ENCODE measurements at places on chromosomes 6 and 20. TPM values are rescaled to one million over a fixed set of nuclear protein-coding genes. Genes with fewer than 3 reads are reported as not detected.
A peak's percentile ranks its signal among the peaks of the same experiment; 100 is the strongest.

DNA sequence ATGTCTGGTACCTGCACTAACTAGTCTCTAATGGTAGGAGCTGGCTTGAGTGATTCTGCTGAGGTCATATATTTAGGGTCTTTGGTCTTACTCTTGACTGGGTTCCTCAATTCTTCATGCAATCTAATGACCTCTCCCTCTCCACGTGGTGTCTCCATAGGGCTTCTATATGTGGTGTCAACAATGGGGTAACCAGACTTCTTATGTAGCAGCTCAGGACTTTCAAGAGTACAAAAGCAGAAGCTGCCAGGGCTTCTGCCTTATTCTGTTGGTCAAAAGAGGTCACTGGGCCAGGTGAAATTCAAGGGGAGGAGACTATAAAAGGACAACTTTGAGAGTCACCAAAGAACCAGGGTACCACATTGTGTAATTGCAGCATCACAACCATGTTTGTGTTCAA is 54.3 kb downstream of the NUS1 start:
- no peak for DNase-seq

GRCh38 chr20:46332373-46333160 is 24.3 kb upstream of the CDH22 start:
- DNase-seq: no peak

DNA sequence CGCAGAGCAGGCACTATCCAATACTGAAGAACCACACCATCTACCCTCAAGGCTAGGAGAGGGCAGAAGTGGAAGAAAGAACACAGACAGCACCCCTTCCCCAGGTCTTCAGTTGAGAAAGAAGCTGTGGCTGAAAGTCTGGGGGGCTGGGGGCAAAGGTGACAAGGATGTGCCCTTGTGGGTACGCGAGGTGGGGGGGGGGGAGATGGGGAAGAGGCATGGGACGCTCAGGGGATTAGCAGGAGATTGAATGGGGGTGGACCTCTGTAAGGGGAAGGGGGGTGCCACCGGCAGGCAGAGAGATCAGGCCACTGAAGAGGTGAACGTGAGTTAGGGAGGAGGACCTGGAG is 1.1 kb downstream of the B4GALT5 start:
- DNase-seq: no peak

GRCh38 chr20:48384147-48384818 is 443.5 kb downstream of the PREX1 start:
- no peak for DNase-seq

DNA sequence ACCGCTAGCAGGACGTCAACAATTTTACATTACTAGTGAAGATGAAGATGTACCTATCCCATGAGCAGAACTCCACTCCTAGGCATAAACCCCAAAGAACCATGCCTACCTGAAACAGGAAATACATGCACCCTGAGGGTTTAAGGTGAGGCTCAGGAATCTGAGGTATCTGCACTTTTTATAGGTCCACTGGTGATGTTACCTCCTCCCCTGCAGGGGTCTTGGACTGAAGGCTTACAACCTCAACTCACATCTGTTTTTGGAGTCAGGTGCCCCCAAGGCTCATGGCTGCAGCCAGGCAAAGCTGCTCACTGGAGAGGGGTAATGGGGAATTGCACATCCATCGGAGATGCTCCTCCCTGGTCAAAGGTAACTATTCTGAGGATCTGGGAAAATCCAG is 132.5 kb upstream of the TRAF3IP2 start:
- DNase-seq: no peak

GRCh38 chr20:40786336-40786735 is 97.3 kb upstream of the MAFB start:
- DNase-seq: no peak

DNA sequence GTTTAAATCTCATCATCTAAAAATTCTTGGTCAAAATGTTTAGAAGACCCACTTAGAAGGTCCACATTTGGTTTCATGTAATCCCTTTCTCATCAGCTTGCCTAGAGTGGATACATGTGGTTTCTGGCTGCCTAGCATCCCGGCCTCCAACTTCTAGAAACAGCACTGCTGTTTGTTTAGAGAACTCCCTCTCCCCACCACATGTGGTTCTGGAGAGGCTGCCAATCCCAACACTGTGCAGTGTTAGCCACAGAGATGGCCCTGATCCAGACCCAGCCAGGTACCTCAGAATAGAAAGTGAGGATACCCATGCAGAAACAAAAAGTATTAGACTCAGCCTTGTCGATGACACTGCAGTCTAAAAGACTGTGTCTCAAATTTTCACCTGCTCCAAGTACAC is 241.8 kb downstream of the BCKDHB start:
- peak; percentile 43 for DNase-seq

DNA sequence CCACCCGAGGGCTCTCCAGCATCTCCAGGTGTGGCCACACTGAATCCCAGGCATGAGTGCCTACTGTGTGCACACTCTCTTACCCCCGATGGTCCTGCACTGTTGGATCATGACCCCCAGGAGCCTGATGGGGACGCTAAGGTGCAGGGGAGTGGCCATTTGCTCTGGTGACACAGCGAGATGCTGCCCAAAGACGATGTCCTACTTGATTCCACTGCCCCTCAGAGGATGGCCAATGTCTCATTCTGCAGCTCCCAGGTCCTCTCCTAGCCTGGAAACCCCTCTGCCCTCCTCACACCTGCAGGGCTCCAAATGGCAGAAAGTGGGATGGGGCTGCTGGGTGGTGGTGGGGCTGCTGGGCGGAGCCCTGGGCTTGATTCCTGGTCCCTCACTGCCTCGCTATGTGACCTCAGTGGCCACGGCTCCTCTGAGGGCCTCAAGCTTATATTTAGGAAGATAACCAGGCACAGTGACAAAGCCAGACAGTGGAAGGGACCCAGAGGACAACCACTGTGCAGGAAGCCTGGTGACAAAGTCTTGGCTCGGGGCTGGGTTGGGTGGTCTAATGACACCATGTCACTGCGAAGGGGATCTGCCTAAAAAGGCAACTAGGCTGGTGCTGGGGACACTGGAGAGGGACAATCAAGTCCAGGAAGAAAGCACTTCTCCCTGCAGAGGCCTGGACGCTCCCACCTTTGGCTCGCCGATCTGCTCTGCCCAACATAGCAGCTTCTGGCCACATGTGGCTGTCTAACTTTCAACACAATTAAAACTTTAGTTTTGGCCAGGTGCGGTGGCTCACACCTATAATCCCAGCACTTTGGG is 28.4 kb downstream of the TGM2 start:
- no peak for DNase-seq

GRCh38 chr6:133179481-133179880 is 61.7 kb upstream of the EYA4 start:
- DNase-seq: no peak

GRCh38 chr20:49385465-49385864 is 97.0 kb downstream of the KCNB1 start:
- peak; percentile 33 for DNase-seq

GRCh38 chr6:138638604-138639003 is 135.0 kb upstream of the CCDC28A start:
- no peak for DNase-seq

DNA sequence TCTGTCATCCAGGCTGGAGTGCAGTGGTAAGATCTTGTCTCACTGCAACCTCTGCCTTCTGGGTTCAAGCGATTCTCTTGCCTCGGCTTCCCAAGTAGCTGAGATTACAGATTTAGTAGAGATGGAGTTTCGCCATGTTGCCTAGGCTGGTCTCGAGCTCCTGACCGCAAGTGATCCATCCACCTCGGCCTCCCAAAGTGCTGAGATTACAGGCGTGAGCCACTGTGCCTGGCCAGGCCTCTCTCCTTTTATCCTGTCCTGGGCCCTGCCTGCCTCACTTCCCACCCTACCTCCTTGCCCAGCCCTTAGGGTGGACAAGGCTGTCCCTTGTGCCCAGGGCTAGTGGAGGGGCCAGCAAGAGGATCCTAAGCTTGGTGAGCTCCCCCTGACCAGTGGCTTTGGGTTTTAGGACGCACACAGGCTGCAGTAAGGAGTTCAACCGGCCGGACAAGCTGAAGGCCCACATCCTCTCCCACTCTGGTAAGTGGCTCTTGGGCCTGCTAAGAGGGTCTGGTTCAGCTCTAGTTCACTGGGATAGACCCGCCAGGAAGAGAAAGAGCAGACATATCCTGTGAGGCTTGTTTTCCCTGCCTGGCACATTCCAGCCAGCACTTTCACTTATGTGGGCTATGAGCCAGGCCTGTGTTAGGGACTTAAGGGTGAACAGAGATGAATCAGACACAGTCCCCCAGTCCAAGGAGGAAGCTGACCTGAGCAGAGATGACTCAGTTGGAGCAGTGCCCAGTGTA is 21.9 kb upstream of the CHMP4B start:
- peak; percentile 98 for DNase-seq

DNA sequence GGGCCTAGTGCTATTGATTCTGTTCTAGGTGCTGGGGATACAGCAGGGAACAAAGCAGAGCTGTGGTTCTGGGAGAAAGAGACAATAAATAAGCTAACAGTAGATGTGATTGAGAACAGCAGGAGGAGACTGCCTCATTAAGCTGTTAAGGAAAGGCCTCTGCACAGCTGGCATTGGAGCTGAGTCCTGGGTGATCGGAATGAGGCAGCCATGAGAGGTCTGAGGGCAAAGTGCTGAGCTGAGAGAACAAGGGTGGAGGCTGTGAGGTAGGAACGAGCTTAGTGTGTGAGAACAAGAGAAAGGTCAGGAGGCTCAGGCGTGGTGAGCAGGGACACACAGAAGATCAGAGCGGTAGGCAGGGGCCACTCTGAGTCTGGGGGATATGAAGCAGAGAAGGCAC is 18.3 kb downstream of the DDX27 start:
- DNase-seq: no peak

DNA sequence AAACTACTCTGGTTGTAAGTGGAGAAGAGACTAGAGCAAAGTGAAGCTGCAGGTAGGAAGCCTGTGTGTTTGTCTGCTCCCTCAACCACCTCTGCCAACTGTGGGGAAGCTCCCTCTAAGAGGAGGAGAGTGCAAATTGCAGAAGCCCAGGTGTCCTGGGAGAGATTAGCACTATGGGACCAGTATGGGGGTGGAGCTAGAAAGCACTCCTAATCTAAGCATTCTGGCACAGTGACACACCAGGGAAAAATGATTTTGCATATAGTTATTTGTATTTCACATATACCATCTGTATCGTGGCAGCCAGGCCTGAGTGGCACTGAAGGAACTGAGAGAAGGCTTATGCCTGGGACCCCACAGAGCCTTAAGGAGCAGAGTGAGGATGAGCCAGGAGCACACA is 12.8 kb downstream of the GSTA1 start:
- no peak for DNase-seq

DNA sequence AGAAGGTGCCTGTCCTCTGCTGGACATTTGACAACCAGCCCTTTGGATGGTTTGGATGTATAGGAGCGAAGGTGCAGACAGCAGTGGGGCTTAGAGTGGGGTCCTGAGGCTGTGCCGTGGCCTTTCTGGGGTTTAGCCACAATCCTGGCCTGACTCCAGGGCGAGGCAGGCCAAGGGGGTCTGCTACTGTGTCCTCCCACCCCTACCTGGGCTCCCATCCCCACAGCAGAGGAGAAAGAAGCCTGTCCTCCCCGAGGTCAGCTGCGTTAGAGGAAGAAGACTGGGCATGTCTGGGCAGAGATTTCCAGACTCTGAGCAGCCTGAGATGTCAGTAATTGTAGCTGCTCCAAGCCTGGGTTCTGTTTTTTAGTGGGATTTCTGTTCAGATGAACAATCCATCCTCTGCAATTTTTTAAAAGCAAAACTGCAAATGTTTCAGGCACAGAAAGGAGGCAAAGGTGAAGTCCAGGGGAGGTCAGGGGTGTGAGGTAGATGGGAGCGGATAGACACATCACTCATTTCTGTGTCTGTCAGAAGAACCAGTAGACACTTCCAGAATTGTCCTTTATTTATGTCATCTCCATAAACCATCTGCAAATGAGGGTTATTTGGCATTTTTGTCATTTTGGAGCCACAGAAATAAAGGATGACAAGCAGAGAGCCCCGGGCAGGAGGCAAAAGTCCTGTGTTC is 1.3 kb upstream of the CDKN1A start:
- DNase-seq: peak; percentile 72

- DNase-seq: no peak
Measured at GRCh38 chr6:4577406-4577805, 198.8 kb upstream of the CDYL start.

- DNase-seq: no peak
Measured at GRCh38 chr6:156161471-156161870, 615.7 kb upstream of the ARID1B start.

DNA sequence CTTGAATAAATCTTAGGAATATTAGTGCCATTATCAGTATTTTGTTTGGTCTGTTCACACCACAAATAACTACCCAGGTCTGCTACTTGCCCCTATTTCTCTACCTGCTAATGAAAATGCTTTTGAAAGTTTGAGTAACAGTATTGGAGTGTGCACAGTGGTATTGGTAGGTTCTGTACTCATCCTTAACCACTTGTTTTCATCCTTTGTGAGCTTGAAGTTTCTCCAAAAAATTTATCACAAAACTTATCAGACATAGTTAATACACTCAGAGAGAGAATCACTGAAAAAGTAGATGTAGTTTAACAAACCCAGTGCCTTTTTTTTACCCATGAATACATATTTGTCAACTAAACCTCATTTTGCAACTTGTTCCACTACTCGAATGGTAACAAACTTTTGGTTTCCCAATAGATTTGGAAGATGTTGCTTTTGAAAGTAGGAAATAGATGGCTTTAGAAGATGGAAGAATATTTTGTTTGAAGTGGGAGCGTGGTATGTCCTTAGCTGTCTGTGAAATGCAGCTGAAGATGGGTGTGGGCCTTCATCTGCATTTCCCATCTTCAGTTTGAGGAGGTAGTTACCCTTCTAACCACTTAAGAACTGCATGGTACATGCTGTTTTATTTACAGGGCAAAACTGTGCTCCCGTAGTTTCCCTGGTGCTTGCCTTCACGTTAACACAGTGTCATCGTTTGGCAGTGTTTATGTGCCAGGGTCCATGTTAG is 9.0 kb downstream of the PTPN1 start:
- no peak for DNase-seq

GRCh38 chr6:142827991-142828390 is 117.0 kb downstream of the HIVEP2 start:
- no peak for DNase-seq

DNA sequence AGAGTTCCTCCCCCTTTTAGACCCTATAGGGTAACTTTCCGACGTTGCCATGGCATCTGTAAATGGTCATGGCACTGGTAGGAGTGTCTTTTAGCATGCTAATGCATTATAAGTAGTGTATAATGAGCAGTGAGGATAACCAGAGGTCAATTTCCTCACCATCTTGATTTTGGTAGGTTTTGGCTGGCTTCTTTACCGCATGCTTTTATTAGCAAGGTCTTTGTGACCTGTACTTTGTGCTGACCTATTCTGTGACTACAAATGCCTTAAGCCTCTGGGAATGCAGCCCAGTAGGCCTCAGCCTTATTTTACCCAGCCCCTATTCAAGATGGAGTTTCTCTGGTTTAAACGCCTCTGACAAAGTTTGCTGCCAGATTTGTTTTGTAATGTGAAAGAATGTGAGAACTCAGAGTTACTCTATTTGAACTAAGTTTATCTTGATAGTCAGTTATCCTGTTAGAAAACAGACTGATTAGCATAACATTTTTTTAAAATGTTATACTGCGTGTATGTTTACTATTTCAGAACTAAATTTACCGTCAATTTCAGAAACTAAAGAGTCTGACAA is 111.3 kb upstream of the PRSS16 start:
- no peak for DNase-seq

RBPJL gene
- not detected for total RNA-seq

SYNDIG1 gene
- total RNA-seq: 17.5 TPM

MAPK13 gene
- 11.8 TPM for total RNA-seq

ZNF133 gene
- total RNA-seq: 26.8 TPM

SRSF3 gene
- total RNA-seq: 167 TPM

SNAI1 gene
- not detected for total RNA-seq

ZBTB9 gene
- total RNA-seq: 6.9 TPM

OR2H2 gene
- total RNA-seq: not detected

PLN gene
- total RNA-seq: not detected

SIRPB1 gene
- 3.8 TPM for total RNA-seq

CD164 gene
- 113 TPM for total RNA-seq

ZMYND8 gene
- total RNA-seq: 59.6 TPM

MOG gene
- total RNA-seq: not detected
